ENCODE measurements at places on chromosomes 6 and 20. TPM values are rescaled to one million over a fixed set of nuclear protein-coding genes. Genes with fewer than 3 reads are reported as not detected.

- H3K27me3 ChIP-seq: no peaks in the 10 kb centered on the region
- H3K4me3 ChIP-seq: no peak overlapping the region
- no peaks in the 10 kb centered on the region for H3K36me3 ChIP-seq
Measured at GRCh38 chr6:130206479-130206878, 16.3 kb downstream of the SAMD3 start.

GRCh38 chr6:158895661-158896060 lies 76.5 kb upstream of the EZR start:
- no peak for DNase-seq
- H3K4me3 ChIP-seq: no peak overlapping the region
- no peak overlapping the region for H3K27ac ChIP-seq
- H3K27me3 ChIP-seq: no peaks in the 10 kb centered on the region

- no peak for DNase-seq
- no peak overlapping the region for H3K27ac ChIP-seq
- H3K4me1 ChIP-seq: peaks cover 24% of the 10 kb centered on the region
Measured at GRCh38 chr20:10357061-10357708, 76.8 kb downstream of the MKKS start.

DNA sequence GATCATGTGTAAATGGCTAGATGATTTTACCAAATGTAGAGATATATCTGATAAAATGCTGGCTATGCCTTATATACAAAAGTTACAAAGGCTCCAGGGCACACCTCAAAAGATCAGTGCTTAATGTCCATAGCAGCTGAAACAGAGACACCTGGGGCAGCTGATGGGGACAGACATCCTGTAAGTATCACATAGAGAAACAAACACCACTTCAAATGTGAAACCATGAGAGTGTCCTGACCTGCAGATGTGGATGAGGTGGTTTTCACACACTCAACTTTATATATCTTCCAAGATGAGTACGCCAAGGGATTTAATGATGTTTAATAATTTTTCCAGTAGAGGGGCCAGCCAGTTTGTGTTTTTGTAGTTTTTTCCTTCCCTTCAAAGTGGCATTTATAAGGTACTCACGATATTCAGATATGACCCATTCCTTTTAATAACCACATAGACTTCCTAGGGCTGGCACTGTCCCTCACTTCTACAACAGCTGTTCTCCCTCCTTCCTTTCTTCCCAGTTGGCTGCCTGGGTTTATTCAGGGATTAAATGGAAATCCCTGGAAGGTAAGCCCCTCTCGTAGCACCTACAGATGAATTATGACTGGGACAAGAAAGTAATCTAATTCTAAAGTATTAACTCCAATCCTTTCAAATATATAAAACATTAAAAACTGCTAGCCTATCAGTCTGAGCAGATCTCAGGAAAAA lies 50.3 kb upstream of the MCM9 start:
- H3K27ac ChIP-seq: no peak overlapping the region
- no peak overlapping the region for H3K4me3 ChIP-seq
- no peak for DNase-seq
- no peaks in the 10 kb centered on the region for H3K27me3 ChIP-seq
- H3K36me3 ChIP-seq: no peaks in the 10 kb centered on the region
- no peaks in the 10 kb centered on the region for H3K4me1 ChIP-seq

DNA sequence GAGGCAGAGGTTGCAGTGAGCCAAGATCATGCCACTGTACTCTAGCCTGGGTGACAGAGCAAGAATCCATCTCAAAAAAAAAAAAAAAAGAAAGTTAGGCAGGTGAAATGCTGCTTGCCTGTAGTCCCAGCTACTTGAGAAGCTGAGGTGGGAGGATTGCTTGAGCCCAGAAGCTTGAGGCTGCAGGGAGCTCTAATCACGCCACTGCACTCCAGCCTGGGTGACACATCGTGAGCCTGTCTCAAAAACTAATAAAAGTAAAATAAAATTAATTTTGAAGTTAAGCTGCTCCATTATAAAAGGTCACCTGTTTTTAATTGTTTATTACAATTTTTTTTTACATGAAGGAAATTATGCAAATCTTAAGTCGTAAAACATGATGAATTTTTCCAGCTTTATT lies 23.2 kb upstream of the SAMHD1 start:
- no peak overlapping the region for H3K27ac ChIP-seq
- no peak overlapping the region for H3K4me3 ChIP-seq
- H3K36me3 ChIP-seq: no peaks in the 10 kb centered on the region
- no peaks in the 10 kb centered on the region for H3K27me3 ChIP-seq
- DNase-seq: no peak

DNA sequence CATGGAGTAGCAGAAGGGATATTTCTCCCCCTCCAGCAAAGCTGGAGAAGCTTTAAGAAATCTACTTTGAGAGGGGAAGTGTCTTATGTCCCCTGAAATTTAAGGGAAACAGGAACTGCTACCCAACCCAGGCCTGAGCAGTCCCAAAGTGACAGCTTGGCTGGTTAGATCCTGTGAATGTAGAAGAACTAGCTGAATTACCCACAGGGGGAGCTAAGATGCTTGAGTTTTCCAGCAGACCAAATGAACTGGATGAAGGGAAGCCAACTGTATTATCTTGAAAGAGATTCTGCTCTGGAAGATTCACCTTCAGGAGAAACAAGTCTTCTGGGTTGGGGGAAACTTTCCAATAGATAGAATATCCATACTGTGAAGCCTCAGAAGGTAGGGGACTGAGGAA lies 303.3 kb upstream of the MMS22L start:
- H3K4me3 ChIP-seq: no peak overlapping the region
- no peak for DNase-seq
- no peak overlapping the region for H3K27ac ChIP-seq
- H3K27me3 ChIP-seq: peaks cover 11% of the 10 kb centered on the region

GRCh38 chr6:162177746-162178145 lies 549.8 kb downstream of the PRKN start:
- DNase-seq: no peak
- H3K27ac ChIP-seq: peak overlapping the region; percentile 72
- no peaks in the 10 kb centered on the region for H3K27me3 ChIP-seq
- H3K36me3 ChIP-seq: no peaks in the 10 kb centered on the region
- no peak overlapping the region for H3K4me3 ChIP-seq

- DNase-seq: no peak
- H3K36me3 ChIP-seq: peaks cover under 1% of the 10 kb centered on the region
- no peaks in the 10 kb centered on the region for H3K27me3 ChIP-seq
- no peak overlapping the region for H3K4me3 ChIP-seq
Measured at GRCh38 chr20:17884307-17885003, 84.1 kb downstream of the SNX5 start.

GRCh38 chr6:34836008-34836407 lies 44.1 kb downstream of the BLTP3A start:
- H3K4me1 ChIP-seq: no peaks in the 10 kb centered on the region
- no peaks in the 10 kb centered on the region for H3K27me3 ChIP-seq
- no peak overlapping the region for H3K4me3 ChIP-seq
- H3K27ac ChIP-seq: no peak overlapping the region
- peaks cover 35% of the 10 kb centered on the region for H3K36me3 ChIP-seq
- DNase-seq: no peak

GRCh38 chr6:21648475-21649050 lies 55.0 kb downstream of the SOX4 start:
- no peaks in the 10 kb centered on the region for H3K36me3 ChIP-seq
- DNase-seq: no peak
- H3K27me3 ChIP-seq: no peaks in the 10 kb centered on the region

DNA sequence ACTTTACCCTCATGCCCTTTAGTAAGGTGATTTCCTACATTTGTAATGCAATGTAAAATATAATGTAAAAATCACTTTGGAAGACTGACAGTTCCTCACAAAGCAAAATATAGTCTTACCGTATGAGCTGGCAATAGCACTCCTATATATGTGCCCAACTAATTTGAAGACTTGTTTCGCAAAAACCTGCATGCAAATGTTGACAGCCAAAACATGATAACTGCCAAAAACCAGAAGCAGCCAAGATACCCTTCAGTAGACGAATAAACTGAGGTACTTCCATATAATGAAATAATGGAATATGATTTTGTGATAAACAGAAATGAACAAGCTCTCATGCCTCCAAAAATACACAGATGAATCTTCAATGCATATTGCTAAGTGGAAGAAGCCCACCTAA lies 13.6 kb downstream of the AURKA start:
- H3K27me3 ChIP-seq: no peaks in the 10 kb centered on the region
- peaks cover 29% of the 10 kb centered on the region for H3K4me1 ChIP-seq
- no peak overlapping the region for H3K4me3 ChIP-seq
- DNase-seq: no peak
- no peaks in the 10 kb centered on the region for H3K36me3 ChIP-seq

GRCh38 chr6:108093781-108094300 lies 19.3 kb upstream of the OSTM1 start:
- no peak overlapping the region for H3K4me3 ChIP-seq
- DNase-seq: no peak
- no peaks in the 10 kb centered on the region for H3K36me3 ChIP-seq
- H3K4me1 ChIP-seq: no peaks in the 10 kb centered on the region

GRCh38 chr6:133208183-133208755 lies 32.9 kb upstream of the EYA4 start:
- H3K4me1 ChIP-seq: peaks cover 8% of the 10 kb centered on the region
- peaks cover 27% of the 10 kb centered on the region for H3K27me3 ChIP-seq
- H3K27ac ChIP-seq: no peak overlapping the region

DNA sequence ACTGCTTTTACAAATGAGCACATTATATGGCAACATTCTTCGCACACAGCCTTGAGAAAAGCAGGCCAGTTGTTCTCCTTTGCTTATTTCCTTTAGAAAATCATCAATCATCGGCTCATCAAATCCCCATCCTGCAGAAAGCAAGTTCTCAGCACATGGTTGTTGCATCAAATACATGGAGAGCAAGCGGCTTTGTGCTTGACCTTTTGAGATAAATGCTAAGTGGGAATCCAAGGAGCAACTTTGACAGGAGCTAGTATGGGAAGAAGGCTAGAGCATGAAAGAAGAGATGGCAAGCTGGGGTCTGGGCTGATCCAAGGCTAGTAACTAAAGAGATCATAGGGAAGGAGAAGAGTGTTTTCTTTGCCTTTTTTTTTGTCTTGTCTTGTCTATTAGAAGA lies 43.2 kb upstream of the ADTRP start:
- H3K27ac ChIP-seq: no peak overlapping the region
- no peaks in the 10 kb centered on the region for H3K27me3 ChIP-seq
- H3K4me1 ChIP-seq: peaks cover 11% of the 10 kb centered on the region
- no peak overlapping the region for H3K4me3 ChIP-seq
- H3K36me3 ChIP-seq: no peaks in the 10 kb centered on the region
- DNase-seq: no peak

GRCh38 chr6:50451826-50452400 lies 261.4 kb upstream of the TFAP2D start:
- no peak overlapping the region for H3K4me3 ChIP-seq
- no peak for DNase-seq
- H3K27ac ChIP-seq: no peak overlapping the region
- no peaks in the 10 kb centered on the region for H3K36me3 ChIP-seq

DNA sequence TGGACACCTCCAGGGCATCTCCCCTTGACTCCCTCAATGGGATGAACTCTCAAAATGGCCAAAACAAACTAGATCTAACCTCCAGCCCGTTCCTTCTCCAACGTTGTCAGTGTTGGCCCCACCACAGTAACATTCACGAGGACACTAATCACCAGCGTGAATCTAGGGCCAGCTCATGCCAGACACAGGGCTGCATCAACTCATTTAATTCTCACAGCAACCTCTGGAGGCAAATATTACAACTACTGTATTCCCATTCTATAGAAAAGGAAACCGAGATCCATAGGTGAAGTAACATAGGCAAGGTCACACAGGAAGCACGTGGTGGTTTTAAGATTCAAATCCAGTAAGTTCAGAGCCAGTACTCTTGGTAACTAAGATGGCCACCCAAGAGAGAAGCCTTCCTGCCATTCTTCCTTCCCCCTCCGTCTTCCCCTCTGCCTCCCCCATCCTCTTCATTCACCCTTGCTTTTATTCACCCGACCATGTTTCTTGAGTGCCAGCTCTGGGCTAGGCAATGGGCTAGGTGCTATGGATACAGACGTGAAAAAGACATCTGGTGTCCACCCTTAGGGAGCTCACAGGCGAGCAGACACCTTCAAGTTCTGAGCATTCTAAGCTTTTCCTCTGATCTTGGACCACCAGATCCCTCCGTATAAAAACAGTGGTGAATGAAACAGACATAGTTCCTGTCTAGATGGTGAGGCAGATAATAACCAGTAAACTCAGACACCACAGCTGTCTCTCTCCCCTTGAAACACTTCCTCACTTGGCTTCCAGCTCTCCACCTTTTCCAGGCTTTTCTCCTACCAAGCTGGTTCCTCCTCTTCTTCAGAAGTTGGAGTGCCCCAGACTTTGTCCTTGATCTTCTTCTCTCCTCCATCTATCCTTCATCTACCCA lies 9.6 kb downstream of the CCM2L start:
- peaks cover 85% of the 10 kb centered on the region for H3K27me3 ChIP-seq
- peaks cover 7% of the 10 kb centered on the region for H3K4me1 ChIP-seq
- H3K27ac ChIP-seq: no peak overlapping the region
- DNase-seq: no peak
- no peaks in the 10 kb centered on the region for H3K36me3 ChIP-seq

- H3K36me3 ChIP-seq: peaks cover 12% of the 10 kb centered on the region
- H3K27me3 ChIP-seq: no peaks in the 10 kb centered on the region
- H3K4me3 ChIP-seq: peak overlapping the region; percentile 86
- no peak for DNase-seq
Measured at GRCh38 chr6:31545291-31545690, 1.1 kb downstream of the ATP6V1G2 start.

- DNase-seq: no peak
- H3K36me3 ChIP-seq: no peaks in the 10 kb centered on the region
- no peaks in the 10 kb centered on the region for H3K4me1 ChIP-seq
- H3K27me3 ChIP-seq: no peaks in the 10 kb centered on the region
- no peak overlapping the region for H3K4me3 ChIP-seq
- no peak overlapping the region for H3K27ac ChIP-seq
Measured at GRCh38 chr20:29427201-29428060, 1830.0 kb upstream of the DEFB115 start.

DNA sequence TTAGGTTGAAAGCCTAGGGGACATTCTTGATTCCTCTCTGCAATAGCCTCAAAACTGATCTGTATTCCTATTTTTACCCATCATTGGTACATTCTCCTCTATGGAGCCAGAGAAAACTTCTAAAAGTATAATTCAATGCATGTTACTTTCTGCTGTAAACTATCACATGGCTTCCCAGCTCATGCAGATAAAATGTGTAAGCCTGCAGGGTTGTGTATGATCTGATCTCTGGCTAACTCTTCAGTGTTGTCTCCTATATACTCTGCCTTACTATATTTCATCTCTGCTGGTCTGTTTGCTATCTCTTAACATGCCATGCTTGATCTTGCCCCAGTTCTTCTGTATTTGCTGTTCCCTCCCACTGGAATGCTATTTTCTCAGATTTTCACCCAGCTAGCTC lies 323.3 kb upstream of the RSPO3 start:
- no peak overlapping the region for H3K27ac ChIP-seq
- H3K4me1 ChIP-seq: peaks cover 9% of the 10 kb centered on the region
- no peaks in the 10 kb centered on the region for H3K36me3 ChIP-seq

Gene TBXT
- total RNA-seq: not detected

Gene CYB5R4
- total RNA-seq: 10.9 TPM

Gene NDUFAF5
- 20.4 TPM for total RNA-seq

Gene SYCP2
- total RNA-seq: 2.1 TPM

Gene METTL24
- not detected for total RNA-seq

Gene OPN5
- total RNA-seq: not detected

Gene PKIB
- total RNA-seq: 35.0 TPM

Gene ADGRB3
- total RNA-seq: 8.9 TPM

Gene TCFL5
- 12.2 TPM for total RNA-seq

Gene NELFE
- 66.8 TPM for total RNA-seq

Measured in osteocyte (in vitro differentiated cells).